Stimulated activated CD4-positive, alpha-beta T cell treated with anti-CD3 and anti-CD28 coated beads, Interleukin-15, amount 100 ng/mL, for 24 hours (primary cell): ENCODE measurements at places on chromosomes 11 and 22.

GRCh38 chr11:73192272-73192671 lies 25.8 kb upstream of the P2RY2 start:
- peak; percentile 16 for DNase-seq

GRCh38 chr11:112050721-112051120 lies 23.1 kb downstream of the PIH1D2 start:
- no peak for DNase-seq

- no peak for DNase-seq
These were observed 24.5 kb upstream of the RAG2 start for GRCh38 chr11:36622431-36623136.

DNA sequence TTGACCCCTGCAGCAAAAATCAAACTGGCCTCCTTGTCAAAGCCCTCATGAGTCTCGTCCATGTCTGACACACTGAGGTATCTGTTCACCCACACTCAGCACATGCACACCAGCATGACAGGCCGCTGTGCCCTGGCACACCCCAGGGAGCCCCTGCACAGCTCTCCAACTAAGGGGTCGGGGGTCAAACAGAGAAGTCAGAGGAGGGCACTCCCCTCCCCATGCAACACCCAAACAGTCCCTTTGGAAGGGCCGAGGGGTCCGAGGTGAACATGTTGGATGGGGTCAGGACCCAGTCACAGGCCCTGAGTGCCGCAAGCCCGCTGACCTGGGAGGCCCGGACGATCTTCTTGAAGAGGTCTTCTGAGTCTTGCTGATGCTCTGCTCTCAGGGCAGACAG lies 14.6 kb downstream of the SUN2 start:
- no peak for DNase-seq

DNA sequence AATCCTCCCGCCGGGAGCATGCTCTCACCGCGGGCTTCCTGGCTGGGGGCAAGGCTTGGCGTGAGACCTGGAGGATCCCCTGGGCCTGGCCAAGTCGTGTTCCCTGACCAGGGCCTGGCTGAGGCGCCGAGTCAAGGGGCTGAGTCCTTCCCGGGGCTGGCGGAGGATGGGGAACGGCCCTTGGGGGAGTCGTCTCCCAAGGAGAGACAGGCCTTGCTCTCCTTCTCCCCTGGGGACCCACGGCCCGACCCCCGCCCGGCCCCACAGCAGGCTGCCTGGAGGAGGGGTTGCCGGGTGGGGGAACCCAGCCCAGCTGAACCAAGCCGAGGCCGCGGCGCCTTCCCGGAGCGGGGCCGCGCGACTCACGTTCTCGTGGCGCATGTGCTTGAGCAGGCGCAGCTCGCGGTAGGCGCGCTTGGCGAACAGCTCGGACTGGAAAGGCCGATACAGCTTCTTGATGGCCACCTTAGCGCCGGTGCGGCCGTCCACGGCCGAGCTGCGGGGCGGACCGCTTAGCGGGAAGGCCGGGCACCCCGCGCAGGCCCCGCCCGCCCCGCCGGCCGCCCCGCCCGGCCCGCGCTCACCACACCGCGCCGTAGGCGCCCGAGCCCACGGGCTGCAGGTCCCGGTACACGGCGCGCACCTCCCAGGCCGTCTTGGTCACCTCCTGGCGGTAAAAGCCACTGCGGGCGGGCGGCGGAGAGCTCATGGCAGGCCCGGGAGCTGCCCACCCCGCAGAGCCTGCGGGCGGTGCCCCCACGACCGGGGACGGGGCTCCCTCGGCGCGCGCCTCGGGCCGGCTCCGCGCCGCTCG lies 475 bp downstream of the MAPK12 start:
- DNase-seq: peak; percentile 64

GRCh38 chr11:112118176-112118575 lies 31.5 kb downstream of the SDHD start:
- peak; percentile 14 for DNase-seq

- no peak for DNase-seq
These were observed 18.6 kb downstream of the PHLDB1 start for GRCh38 chr11:118625976-118626375.

DNA sequence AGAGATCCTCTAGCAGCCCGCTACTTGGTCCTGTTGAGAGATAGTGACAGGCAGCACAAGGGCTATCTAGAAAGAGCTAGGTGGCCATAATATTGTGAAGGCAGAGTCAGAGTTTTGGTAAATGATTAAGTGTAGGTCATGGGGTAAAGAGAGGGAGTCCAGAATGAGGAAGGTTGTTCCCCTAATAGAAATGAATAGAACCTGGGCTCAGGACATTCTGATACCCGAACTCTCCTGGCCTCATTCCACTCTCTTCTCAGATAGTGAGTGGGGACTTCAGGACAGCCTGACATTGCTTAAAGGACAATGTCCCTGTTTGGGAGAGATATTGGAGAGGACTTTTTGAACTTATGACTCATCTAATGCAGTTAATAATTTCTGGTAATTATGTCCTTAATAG lies 20.6 kb downstream of the SLC5A1 start:
- DNase-seq: no peak

DNA sequence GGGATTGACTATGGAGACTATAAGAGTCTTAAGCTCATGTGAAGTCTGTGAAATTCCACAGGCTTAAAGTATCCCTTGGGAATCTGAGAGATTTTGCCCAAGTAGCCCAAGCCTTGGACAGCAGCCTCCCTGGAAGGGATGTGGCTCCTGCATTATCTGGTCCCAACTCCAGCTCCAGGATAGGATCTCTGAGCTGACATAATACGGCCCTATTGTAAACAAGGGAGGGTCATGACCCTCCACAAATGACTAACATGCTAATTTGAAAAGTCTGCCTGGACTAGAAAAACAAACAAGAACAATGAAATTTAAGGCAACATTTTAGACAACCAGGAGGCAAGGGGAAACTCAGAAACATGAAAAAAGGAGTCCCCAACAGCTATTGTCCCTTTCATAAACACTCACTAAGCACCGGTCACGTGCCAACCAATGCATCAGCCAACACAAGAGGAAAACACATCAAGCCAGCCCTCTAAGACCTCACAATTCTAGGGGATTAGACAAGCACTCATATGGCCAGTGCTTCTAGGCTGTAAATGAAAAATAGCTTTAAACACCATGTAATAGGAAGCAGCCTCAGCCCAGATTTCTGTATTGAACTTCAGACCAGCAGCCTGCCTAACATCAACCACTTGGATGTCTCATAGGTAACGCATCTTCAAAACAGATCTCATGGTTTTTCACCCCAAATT lies 101.2 kb upstream of the TIMP3 start:
- no peak for DNase-seq

DNA sequence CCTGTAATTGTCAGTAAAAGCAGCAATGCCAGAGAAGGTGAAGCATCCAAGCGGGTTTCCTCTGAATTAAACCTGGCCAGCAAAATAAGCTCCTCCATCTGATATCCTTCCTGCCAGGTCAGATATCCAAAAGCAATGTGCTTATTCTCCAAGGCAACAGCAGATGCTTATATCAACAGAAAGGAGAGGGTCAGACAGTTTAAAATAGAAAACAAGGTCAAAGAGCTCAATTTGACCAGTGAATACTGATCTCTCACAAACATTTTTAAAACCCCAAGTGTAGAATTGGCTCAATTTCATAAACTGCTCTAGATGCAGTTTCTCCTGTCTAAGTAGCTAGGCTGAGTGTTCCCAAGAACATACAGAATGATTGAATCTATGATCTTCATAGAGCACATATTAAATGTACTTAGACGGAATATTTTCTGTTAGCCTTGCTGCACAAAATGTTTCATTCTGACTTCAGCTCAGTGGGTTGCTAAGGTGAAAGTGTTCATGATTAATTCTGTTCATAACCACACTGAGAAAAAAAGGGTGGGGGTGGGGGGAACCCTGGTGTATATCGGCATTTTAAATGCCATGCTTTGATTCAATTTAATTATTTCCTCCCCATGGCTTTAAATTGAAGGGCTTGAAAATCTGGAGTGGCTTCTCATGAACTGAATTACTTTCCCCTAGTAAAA lies 174.2 kb upstream of the ARHGAP20 start:
- no peak for DNase-seq

GRCh38 chr22:37213218-37213855 lies 1.1 kb upstream of the SSTR3 start:
- DNase-seq: no peak

- DNase-seq: no peak
These were observed 43.2 kb downstream of the OR4C45 start for GRCh38 chr11:50075856-50076255.

- no peak for DNase-seq
These were observed 26.7 kb downstream of the INSC start for GRCh38 chr11:15141381-15141780.

GRCh38 chr11:99708928-99709672 lies 688.4 kb downstream of the CNTN5 start:
- no peak for DNase-seq

DNA sequence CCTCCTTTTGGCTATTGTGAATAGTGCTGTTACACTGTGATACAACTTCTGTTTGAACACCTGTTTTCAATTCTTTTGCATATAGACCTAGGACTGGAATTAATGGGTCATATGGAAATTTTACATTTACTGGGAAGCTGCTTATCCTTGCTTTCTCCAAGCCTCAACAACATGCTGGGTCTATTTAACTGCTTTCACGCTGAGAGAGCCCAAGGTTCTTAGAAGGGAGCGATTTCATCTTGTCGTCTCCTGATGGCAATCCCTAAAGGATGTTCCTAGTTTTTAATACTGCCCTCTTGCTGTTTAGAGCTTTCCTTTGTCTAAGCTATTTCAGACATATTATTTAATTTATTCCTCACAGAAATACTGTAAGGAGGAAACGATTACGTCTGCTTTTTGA lies 15.5 kb downstream of the IRAG1 start:
- no peak for DNase-seq

- DNase-seq: no peak
These were observed 61.3 kb upstream of the CLNS1A start for GRCh38 chr11:77698896-77699295.

GRCh38 chr11:72363112-72363511 lies 71.2 kb downstream of the CLPB start:
- no peak for DNase-seq

DNA sequence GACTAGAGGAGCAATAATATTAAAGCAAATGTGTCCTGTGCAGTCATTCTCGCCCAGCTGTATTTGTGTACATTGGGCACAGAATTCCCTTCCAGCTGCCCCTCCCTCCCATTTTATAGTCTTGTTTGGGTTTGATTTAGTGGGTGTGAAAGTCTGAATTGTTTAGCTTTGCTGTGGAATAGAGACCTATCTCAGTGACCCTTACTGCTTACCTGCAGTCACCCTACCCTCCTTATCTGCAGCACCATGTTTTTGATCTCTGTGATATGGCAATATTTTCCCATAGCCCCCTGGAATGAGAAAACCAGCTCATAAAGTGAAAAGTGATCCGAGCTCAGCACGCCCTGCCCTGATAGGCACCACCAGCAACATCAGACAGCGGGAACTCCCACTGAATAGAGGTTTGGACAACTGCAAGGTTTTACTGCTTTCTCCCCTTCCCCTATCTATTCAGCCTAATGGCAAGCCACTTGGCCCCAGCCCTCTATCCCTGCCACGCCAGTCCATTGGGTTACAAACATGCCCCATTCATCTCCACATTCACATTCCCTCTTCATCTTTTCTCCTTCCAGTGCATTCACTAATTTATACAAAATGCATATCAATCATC lies 199.0 kb downstream of the ETS1 start:
- no peak for DNase-seq

GRCh38 chr11:132464939-132465338 lies 1067.4 kb downstream of the OPCML start:
- DNase-seq: no peak

- no peak for DNase-seq
These were observed 1144.5 kb upstream of the CCDC90B start for GRCh38 chr11:84430661-84431060.

GRCh38 chr11:47571895-47572294 lies 6.5 kb downstream of the PTPMT1 start:
- no peak for DNase-seq

- no peak for DNase-seq
These were observed 146.5 kb downstream of the CCDC34 start for GRCh38 chr11:27216270-27217149.

DNA sequence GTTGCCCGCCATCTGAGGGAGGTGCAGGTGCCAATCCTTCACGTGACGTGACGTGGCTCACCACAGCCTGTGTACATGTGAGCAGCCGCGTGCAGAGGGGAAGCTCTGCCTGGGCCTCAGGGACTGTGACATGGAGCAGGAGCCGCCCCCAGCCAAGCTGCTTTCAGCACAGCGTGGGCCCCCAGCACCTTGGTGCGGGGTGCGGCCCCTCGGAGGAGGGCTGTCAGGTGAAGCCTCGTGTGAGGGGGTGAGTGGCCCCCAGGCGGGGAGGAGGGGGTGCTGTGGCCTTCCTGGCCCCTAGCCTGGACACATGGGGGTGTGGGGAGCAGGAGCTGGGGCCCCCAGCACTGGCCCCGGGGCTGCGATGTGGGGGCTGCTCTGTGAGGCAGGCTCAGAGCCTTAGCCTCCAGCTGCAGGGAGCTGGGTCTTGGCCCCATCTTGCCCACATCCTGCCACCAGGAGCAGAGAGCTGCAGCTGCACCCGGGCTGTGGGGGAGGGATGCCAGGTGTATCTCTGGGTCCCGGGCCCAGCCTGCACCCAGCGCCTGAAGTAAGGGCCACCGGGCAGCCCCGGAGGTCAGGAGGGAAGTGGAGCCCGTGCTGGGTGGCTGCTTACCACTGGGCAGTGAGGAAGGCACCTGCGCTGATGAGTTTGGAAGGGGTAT lies at the start of gene ADORA2A:
TSS of gene ADORA2A (plus strand) at position 100 of the 665 bp plus-strand sequence. CDS start 5,806 bp downstream, outside the sequence.
- peak; percentile 90 for DNase-seq

DNA sequence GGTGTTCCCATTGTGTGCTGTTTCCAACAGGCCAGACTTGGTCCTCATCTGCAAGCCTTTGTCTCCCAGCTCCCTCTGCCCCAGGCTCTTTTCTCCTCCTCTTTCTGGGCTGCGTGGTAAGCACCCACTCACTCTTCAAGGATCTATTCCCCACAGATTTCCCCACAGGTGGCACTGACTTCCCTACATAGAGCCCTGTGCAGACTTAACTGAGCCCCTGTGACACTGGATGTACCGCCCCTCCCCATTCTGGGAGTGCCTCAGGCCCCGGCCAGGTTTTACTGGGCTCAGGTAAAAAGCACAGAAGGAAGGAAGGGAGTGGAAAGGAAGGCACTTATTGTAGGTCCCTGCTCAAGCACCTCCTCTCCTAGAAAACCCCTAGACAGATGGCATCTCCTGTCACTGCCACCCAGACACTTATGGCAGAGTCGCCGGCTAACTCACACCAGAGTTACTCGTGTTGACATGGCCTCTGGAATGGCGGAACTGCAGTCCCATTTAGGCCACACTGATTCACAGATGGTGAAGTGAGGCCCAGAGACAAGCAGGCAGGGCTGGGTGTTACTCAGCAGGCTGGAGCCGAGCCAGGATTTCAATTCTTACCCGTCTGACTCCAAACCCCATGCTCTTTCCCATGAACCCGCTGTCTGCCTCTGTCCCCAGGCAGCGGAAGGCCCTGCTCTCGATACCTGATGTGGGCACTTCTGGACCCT lies 47.2 kb downstream of the LRRC32 start:
- no peak for DNase-seq

- DNase-seq: no peak
These were observed 89.1 kb upstream of the TRIM48 start for GRCh38 chr11:55172734-55173415.
